NCI-H2227 treated with DMSO at 0.1 percent for 48 hours (cell line): ENCODE measurements at places on chromosomes 1 and 21.

DNA sequence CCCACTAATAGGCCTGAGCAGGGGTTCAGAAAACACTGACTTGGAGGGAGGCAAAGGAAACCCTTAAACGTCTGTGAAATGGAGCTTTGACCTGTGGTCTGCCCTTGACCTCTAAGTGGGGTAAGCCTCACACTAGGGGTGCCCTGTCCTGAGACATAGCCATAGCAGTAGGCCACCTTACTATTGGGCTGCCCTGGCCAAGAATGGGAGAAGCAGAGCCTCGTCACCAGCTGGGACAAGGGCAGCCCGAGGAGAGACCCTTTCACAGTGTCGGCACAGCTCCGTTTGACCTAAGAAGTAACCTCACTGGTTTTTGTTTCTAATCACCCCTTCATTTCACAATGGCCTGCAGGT, 26.4 kb upstream of the IFNAR2 start:
- no peak for DNase-seq

DNA sequence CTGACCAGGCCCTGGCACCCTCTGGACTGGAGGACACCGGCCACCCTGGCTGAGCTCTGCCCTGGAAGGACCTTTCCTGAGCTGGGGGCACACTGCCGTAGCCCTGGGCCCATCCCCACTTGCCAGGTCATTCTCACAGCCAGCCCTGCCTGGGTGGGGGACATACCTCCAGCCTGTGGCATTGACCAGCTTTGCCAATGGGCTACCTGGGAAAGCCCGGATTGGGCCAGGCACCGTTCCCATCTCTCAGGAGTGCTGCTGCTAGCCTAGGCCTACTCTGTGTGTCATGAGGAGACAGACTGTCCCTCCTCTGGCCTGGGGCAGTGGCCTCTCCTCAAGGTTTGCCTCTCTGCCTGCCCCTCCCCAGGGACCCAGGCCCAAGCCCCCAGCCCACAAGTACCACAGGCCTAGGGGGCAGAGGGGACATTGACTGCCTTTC, 40.0 kb downstream of the COQ8A start:
- no peak for DNase-seq

GRCh38 chr1:162087111-162087510, 17.6 kb downstream of the NOS1AP start:
- no peak for DNase-seq

DNA sequence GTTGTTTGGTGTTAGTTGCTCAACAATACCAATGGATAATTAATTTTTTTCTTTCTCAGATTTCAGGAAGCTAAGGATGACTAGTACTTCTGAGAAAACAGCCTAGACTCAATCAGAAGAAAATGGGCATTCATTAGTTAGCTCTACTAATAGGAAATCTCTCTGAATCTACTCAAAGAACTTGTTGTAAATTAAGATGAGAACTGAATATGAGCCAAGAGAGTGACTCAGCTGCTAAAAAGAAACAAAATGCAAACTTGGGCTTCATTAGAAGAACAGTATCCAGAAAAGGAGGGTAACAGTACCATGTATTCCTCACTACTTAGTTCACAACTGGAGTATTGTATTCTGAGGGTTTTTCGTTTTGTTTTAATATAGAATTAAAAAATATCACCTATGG, 12.5 kb downstream of the FOXJ3 start:
- DNase-seq: no peak

- no peak for DNase-seq
Observed at GRCh38 chr1:205032508-205032907, 10.5 kb upstream of the CNTN2 start.

- DNase-seq: no peak
Observed at GRCh38 chr1:185668013-185668412, 66.2 kb upstream of the HMCN1 start.

- DNase-seq: no peak
Observed at GRCh38 chr1:156804572-156805243, 11.9 kb downstream of the SH2D2A start.

GRCh38 chr1:18998016-18998724, 41.7 kb upstream of the IFFO2 start:
- DNase-seq: no peak

- no peak for DNase-seq
Observed at GRCh38 chr1:115400426-115400825, 62.4 kb upstream of the NGF start.

DNA sequence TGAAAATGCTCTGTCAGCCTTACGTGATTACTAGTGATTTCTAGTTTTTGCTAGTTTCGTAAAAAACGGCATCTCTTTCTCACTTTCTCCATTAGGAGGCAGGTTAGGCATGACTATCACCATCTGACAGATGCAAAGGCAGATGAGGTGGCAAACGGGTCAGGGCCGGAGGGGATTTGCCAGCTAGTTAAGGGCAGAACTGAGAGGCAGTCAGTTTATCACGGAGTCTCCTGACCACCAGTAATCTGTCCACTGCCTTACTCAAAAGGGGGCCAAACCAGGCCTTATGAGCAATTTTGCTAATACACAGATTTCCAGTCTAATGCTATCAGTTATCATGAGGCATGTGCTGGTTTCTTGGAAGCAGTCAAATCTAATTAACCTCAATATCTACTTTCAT, 159.3 kb downstream of the TSEN15 start:
- no peak for DNase-seq

DNA sequence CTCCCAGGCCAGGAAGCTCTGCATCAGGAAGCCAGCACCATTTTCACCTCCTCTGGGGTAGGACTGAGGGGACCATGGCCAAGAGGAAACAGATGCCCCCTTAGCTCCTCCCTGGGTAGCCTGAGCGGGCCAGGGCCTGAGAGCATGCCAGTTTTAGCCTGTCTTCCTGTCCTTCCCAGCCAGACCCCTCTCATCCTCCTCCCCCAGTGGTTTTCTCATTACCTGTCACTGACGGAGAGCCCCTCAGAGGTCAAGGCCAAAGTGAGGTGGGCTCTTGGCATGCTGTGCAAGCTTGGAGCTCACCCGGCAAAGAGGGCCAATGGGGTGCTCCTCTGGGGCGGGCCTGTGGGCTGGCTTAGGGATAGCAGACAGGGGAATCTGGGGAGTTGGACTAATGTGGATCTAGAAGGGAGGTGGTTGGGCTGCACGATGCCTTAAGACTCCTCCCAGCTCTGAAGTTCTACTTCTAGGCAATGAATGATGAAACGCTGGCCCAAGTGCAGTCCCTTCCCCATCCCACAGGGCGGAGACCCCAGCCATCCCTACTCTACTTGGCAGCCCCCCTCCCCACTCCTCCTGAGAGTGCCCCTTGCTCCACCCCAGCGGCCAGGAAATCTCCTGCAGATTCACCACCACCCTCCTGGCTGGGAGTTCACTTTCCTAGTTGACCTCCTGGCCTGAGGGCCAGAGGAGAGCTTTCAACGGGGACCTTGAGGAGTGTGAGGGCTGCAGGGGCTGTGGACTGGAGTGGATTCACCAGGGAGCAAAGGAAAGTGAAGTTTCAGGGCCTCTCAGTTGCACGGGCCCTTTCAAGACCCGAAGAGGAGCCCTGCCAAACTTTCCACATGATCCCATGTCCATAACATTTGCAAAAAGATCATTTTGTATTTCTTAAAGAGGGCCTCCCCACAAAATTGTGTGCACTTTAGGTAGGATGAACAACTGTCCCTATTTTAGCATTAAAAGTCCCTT, 9.4 kb upstream of the LMNA start:
- DNase-seq: no peak

GRCh38 chr1:55582084-55582483, 366.9 kb upstream of the USP24 start:
- no peak for DNase-seq

DNA sequence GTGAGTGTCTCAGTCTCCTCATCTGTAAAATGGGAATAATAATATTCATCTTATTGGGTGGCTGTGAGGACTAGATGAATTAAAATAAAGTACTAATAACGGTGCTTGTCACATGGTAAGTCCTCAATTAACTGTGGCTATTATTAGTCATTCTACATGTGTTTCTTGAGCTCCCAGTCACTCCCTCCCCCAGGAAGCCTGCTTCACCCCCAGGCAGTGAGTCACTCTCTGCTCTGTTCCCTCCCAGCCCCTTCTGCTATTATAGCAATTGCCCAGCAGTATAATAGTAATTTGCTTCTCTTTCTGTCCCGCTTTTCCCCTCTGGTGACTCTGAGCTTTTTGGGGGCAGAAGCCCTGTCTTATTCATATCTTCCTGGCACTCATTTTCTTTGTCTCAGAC, 102.0 kb downstream of the BEND5 start:
- peak; percentile 95 for DNase-seq

GRCh38 chr21:30580132-30580531, 10.1 kb downstream of the KRTAP22-2 start:
- no peak for DNase-seq

DNA sequence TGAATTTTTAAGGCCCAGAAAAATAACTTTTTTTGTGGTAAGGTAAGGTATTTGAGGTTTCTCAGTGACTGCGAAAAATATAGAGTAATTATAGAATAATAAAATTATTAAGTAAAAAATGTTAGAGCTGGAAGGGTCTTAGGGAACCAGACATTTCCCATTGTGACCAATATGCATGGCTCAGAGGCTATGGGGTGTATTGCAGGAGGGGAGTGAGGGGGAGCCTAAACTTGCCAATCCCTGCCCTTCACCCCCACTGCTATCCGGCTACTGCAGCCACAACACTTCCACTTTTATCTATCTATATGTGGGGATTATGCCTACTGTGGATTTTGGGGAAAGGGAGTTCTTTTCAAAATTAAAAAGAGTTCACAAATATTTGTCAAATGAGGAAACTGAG, 7.6 kb upstream of the GADD45A start:
- no peak for DNase-seq

GRCh38 chr1:108121358-108122143, 78.6 kb downstream of the SLC25A24 start:
- no peak for DNase-seq

DNA sequence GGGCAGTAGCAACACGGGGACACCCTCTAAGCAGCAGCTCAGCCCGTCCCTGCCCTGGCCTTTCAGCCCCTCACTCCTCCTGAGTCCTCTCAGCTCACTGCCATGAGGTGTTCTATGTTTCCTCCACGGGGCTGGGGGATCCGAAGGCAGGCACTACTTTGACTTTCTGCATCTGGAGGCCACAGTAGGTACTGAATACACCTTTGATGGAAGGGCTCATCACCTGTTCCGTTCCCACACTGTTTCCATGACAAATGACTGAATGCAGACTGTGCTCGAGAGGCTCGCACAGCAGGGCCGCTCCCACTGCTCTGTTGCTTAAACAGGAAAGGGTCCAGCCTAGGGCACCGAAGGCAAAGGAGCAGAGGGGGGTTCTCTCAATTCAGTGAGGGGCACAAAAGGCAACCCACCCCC, 77.6 kb upstream of the DNAH14 start:
- no peak for DNase-seq

DNA sequence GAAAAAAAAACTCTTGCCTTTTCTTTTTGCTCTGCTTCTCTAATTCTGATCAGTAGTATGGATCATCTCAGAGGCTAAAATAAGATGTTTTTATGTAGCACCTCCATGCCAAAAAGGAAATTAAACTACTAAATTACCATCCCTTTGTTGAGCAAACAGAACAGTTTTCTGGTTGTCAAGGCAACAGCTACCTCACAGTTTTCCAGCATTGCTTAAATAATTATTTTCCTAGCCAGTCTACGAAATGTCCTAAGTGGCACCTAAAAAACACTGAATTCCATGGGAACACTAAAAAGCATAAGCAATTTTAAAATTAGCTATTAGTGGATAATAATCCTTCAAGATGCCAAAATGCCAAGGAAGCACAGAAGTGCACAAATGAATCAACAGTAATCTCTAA, 61.7 kb downstream of the ARID4B start:
- DNase-seq: no peak

DNA sequence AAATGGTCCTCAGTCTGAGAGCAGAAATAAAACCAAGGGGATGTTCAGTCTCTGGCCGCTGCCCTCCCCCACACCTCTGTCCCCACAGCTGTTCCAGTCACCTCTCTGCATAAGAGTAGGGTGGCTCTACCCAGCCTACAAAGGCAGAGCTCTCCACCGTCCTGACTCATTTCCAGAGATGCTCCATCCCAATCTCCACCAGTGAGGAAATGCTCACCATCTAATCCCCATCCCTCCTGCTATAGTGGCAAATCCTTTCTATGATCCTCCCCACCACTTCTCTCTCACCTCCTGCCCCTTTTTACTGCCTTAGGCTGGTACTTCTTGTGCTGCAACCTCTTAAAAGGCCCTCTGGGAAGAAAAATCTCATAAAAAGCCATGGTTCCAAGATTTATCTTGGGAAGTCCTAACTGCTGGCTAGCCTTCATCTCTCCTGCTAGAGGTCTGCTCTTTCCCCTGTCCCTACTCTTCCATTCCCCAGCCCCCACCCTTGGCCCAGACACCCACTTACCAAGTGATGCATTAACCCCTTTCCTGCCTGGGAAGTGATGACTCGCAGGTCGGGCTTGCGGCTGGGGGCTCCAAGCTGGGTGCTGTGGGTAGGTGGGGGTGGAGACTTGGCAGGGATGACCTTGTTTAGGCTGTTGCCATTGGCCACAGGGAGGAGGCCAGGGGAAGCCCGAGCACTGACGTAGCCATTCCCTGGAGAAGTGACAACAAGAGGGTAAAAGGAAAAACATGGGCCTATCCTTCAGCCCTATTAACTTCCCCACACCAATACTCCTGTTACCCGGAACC, 23.9 kb downstream of the MEF2D start:
- DNase-seq: no peak

DNA sequence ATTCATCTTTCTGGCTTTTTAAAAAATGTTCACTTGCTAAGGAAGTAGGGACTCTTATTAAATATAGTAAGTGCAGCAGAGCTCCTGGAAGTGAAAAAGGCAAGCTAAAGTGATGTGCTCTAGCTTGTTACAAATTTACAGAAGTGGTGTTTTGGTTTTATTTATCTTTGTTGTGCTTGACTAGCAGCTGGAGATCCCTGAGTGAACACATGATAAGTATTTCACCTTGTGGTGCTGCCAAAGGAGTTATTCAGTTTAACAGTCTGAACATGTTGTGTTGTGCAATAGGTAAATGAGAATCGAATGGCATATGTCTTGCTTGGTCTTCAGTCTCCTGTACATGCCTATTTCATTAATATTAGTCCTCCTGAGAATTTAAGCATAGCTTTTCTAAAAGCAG, 315.7 kb downstream of the TPR start:
- no peak for DNase-seq

- no peak for DNase-seq
Observed at GRCh38 chr21:35138665-35139381, 89.7 kb upstream of the RUNX1 start.
